SJSA1 (cell line): ENCODE measurements at places on chromosomes 12 and 14. TPM values are rescaled to one million over a fixed set of nuclear protein-coding genes. Genes with fewer than 3 reads are reported as not detected.

- H3K27ac ChIP-seq, result no peak overlapping the region
- H3K36me3 ChIP-seq, result no peaks in the 10 kb centered on the region
- no peak overlapping the region for H3K4me3 ChIP-seq
- H3K4me1 ChIP-seq, result no peaks in the 10 kb centered on the region
- H3K27me3 ChIP-seq, result no peaks in the 10 kb centered on the region; the same call in 1 of the 2 replicates
- DNase-seq, result no peak
Observed at GRCh38 chr14:21997300-21997699, 323.7 kb upstream of the OR4E1 start.

GRCh38 chr14:65170768-65171507 lies 68.6 kb upstream of the MAX start:
- no peaks in the 10 kb centered on the region for H3K36me3 ChIP-seq
- no peak overlapping the region for H3K27ac ChIP-seq
- H3K27me3 ChIP-seq, result no peaks in the 10 kb centered on the region
- H3K4me1 ChIP-seq, result no peaks in the 10 kb centered on the region

DNA sequence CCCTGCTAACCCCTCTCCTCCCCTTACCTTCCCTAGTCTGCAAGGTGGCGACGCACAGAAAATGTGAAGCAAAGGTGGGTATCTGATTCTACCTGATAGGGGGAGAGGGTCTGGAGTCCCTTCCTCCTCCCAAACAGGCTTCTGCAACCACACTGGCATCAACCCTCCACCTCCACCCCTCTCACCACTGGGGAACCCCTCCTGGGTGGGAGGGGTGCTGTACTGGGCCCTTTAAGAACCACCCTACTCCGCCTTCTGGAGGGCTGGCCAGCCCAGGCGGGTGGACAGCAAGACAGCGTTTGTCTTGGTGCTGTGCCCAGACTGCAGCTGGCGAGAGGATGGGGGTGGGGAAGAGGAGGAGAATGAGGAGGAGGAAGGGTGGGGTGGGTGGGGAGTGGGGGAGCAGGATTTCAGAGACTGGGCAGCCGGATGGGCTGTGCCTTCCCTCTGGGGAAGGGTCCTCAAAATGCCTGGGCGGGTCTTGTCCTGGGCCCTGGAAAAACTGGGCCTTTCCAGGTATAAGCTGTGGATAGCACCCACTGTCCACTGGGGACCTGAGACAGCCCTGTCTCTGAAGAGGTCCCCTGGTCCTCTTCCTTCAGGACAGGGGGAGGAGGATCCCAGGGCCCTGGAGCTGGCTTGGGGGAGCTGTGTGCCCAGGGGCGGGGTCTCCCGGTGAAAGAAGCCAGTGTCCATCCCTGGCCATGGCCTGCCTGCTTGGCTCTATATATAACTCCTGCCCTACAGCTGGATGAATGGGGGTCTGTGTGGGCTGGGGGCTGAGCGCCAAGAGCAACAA lies 2.8 kb downstream of the TNS2 start:
- DNase-seq, result peak; percentile 38
- H3K27me3 ChIP-seq, result no peaks in the 10 kb centered on the region
- H3K36me3 ChIP-seq, result no peaks in the 10 kb centered on the region

SLC10A1 gene
- not detected in 2 replicates for total RNA-seq

DNA sequence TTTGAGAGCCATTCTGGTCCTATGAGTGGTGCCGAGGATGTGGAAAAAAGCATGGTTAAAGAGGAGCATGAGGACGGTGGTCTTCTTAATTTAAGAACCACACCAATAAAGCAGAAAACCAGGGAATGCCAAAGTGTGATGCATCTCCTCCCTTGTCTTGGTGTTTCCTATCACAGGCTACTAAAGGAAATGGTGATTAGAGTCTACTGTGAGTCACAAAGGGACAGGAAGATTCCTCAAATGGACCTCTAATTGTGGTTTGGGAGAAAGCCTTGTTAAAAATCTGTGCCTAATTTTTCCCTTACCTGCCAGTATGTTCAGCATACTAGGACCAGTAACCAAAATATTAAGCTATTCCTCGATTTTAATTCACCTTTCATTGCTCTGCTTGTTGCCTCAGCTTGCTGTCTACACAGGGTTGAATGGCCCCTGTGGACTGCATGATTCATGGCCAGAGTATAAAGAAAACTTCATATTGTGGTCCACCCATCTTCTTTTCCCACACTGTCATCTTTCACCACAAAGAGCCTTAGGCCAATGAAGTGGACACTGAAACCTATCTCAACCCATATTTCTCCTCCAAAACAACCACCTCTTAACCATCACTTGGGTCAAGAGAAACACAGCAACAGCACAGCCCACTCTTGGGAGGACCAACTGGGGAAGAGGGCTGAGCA lies 38.8 kb downstream of the DIO2 start:
- peaks cover 17% of the 10 kb centered on the region for H3K4me1 ChIP-seq
- no peak for DNase-seq
- H3K27me3 ChIP-seq, result no peaks in the 10 kb centered on the region
- no peak overlapping the region for H3K4me3 ChIP-seq

AGAP2 gene
- 0.78 and 0.89 TPM in 2 replicates for total RNA-seq

GRCh38 chr12:70796989-70797388 lies 123.5 kb downstream of the PTPRR start:
- no peaks in the 10 kb centered on the region for H3K27me3 ChIP-seq
- H3K27ac ChIP-seq, result no peak overlapping the region
- no peak overlapping the region for H3K4me3 ChIP-seq
- no peaks in the 10 kb centered on the region for H3K36me3 ChIP-seq
- no peaks in the 10 kb centered on the region for H3K4me1 ChIP-seq

DNA sequence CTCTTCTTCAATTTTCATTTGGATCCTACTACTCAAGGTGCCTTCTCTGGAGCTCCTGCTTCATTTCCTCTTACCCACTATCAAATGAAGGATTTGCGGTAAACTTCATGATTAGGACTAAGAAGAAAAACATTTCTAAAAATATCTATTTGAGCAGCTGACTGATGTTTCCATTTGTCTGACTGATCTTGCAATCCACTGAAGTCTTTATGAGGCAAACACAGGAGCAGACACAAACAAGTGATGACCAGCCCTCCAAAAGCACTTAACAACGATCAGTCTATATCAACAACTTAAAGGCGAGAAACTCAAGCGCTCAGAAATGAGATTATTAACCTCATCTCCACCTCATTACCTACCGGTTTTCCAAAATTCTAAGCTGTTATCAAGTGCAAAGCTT lies 26.2 kb downstream of the OSBPL8 start:
- DNase-seq, result no peak
- H3K36me3 ChIP-seq, result no peaks in the 10 kb centered on the region
- no peaks in the 10 kb centered on the region for H3K4me1 ChIP-seq
- no peaks in the 10 kb centered on the region for H3K27me3 ChIP-seq
- H3K27ac ChIP-seq, result no peak overlapping the region

DNA sequence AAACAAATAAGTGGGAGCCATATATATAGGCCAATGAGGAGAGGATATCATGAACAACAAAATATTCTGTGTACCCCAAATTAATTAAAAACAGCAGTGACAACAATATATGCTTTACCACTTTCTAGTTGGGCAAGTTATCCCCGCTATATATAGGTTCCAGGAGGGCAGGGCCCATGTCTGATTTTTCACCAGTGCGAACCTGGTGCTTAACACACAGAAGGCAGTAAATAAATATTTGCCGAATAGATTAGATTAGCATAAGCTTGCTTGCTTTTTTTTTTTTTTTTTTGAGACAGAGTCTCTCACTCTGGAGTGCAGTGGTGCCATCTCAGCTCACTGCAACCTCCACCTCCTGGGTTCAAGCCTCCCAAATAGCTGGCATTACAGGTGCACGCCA lies 3.4 kb upstream of the MIP start:
- DNase-seq, result no peak
- no peak overlapping the region for H3K4me3 ChIP-seq
- no peaks in the 10 kb centered on the region for H3K27me3 ChIP-seq
- H3K4me1 ChIP-seq, result no peaks in the 10 kb centered on the region

GRCh38 chr14:60647081-60647836 lies 2.0 kb downstream of the SIX1 start:
- H3K27me3 ChIP-seq, result no peaks in the 10 kb centered on the region
- peaks cover 9% of the 10 kb centered on the region; the same call in 1 of the 2 replicates for H3K36me3 ChIP-seq
- DNase-seq, result no peak
- H3K4me1 ChIP-seq, result peaks cover 13% of the 10 kb centered on the region
- peak overlapping the region; percentile 68 for H3K4me3 ChIP-seq
- H3K27ac ChIP-seq, result peak overlapping the region; percentile 32; the same call in 1 of the 2 replicates

- H3K27me3 ChIP-seq, result no peaks in the 10 kb centered on the region
- no peak for DNase-seq
- H3K27ac ChIP-seq, result no peak overlapping the region
- no peak overlapping the region for H3K4me3 ChIP-seq
- H3K4me1 ChIP-seq, result peaks cover 10% of the 10 kb centered on the region
- H3K36me3 ChIP-seq, result no peaks in the 10 kb centered on the region
Observed at GRCh38 chr14:90659156-90659555, 157.1 kb downstream of the TTC7B start.

- no peak for DNase-seq
- H3K36me3 ChIP-seq, result no peaks in the 10 kb centered on the region
- H3K27me3 ChIP-seq, result 0 out of 2 replicates have a peak, but pooled peaks cover 2% of the 10 kb centered on the region
- no peaks in the 10 kb centered on the region for H3K4me1 ChIP-seq
- no peak overlapping the region for H3K27ac ChIP-seq
- no peak overlapping the region for H3K4me3 ChIP-seq
Observed at GRCh38 chr12:5809586-5809985, 135.5 kb downstream of the ANO2 start.

- no peak overlapping the region for H3K4me3 ChIP-seq
- DNase-seq, result no peak
- H3K27me3 ChIP-seq, result no peaks in the 10 kb centered on the region
- no peaks in the 10 kb centered on the region for H3K4me1 ChIP-seq
- H3K27ac ChIP-seq, result no peak overlapping the region
Observed at GRCh38 chr14:78356391-78356790, 186.2 kb downstream of the NRXN3 start.

SCYL2 gene
- 46.8 and 54.9 TPM in 2 replicates for total RNA-seq

GRCh38 chr14:64194404-64194803 lies 99.8 kb downstream of the ESR2 start:
- DNase-seq, result no peak
- peaks cover 6% of the 10 kb centered on the region; the same call in 1 of the 2 replicates for H3K36me3 ChIP-seq
- no peak overlapping the region for H3K4me3 ChIP-seq
- no peaks in the 10 kb centered on the region for H3K27me3 ChIP-seq
- H3K4me1 ChIP-seq, result peaks cover 31% of the 10 kb centered on the region

DNA sequence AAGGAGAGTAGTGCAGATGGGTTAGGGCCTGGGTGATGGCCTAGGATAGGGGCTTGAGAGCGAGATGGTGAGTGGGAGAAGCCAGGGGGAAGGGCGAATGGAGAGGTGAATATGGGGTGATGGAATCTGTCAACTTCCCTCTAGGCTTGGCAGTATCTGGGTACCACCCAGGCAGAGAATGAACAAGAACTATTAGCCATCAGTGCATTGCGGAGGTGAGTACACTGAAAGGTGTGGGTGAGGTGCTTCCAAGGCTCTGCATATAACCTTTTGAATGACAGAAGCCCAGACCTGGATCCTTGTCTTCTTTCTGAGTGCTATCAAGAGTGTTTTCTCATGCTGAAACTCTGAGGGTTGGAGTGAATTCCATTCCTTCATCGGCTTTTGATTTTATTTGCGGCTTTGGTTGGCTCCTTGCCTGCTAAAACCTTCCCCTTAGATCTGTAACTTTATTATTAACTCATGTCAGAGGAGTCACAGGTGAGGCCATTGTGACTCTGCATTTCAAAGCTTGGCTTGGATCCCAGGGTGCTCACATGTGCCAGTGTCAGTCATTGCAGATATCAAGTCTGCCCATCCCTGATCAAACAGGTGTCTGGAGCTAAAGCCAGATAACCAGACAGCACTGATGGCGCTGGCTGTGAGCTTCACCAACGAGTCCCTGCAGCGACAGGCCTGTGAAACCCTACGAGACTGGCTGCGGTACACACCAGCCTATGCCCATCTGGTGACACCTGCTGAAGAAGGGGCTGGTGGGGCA lies 18.6 kb downstream of the PEX5 start:
- peaks cover 43% of the 10 kb centered on the region for H3K36me3 ChIP-seq
- no peaks in the 10 kb centered on the region for H3K27me3 ChIP-seq
- no peaks in the 10 kb centered on the region for H3K4me1 ChIP-seq
- no peak overlapping the region for H3K4me3 ChIP-seq

DNA sequence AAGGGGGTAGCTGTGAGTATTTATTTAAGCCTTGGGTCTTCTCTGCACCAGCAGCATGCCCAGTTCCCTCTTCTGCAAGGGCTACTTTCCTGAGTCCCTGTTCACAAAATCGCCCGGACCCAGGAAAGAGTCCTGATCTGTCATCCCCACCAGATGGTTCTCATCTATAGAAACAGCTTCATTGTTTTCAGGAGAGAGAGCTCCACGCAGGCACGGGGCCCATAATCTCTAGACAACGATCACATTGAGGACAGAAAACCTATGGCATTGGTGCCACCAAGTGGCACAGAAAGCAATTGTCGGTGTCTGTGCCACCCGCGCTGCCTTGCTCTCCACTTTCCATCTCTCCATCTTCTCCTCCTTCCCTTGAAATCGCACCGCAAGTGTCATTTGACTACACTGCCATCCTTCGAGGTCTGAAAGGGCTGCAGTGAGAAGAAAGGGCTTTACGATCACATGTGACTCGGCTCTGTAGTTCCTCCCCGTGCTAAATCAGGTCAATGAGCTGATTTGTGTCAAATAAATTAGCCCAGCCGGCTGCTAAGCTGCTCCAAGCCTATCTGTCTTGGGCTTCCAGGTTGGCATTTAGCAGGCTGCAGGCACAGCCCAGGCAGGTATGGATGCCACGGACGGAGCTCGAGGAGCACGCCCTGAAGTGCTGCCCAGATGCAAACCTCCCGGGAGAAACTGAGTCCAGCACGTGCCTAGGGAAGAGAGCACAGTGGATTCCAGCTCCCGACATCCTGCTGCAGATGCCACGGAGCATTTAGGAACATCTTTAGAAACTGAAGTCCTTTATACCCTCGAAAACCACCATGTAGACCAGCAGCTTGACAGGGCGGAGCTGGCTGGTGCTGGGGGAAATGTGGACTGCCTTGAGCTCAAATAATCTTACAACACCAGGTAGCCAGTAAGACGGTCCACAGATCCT lies 28.8 kb downstream of the SPRING1 start:
- no peak overlapping the region for H3K4me3 ChIP-seq
- no peaks in the 10 kb centered on the region for H3K36me3 ChIP-seq
- peaks cover 15% of the 10 kb centered on the region for H3K27me3 ChIP-seq
- H3K4me1 ChIP-seq, result peaks cover 4% of the 10 kb centered on the region
- peak; percentile 55 for DNase-seq
- H3K27ac ChIP-seq, result no peak overlapping the region

TAS2R13 gene
- total RNA-seq, result 0.13 and 1.2 TPM in 2 replicates

- no peaks in the 10 kb centered on the region for H3K4me1 ChIP-seq
- no peak overlapping the region for H3K27ac ChIP-seq
- H3K36me3 ChIP-seq, result no peaks in the 10 kb centered on the region
- DNase-seq, result no peak
- H3K4me3 ChIP-seq, result no peak overlapping the region
Observed at GRCh38 chr12:132357623-132358186, 28.3 kb upstream of the GALNT9 start.

GRCh38 chr12:64070454-64070853 lies 151.6 kb downstream of the KICS2 start:
- H3K4me1 ChIP-seq, result peaks cover 8% of the 10 kb centered on the region; the same call in 1 of the 2 replicates
- DNase-seq, result no peak
- peaks cover 26% of the 10 kb centered on the region for H3K36me3 ChIP-seq
- no peak overlapping the region for H3K4me3 ChIP-seq
- H3K27ac ChIP-seq, result no peak overlapping the region

DNA sequence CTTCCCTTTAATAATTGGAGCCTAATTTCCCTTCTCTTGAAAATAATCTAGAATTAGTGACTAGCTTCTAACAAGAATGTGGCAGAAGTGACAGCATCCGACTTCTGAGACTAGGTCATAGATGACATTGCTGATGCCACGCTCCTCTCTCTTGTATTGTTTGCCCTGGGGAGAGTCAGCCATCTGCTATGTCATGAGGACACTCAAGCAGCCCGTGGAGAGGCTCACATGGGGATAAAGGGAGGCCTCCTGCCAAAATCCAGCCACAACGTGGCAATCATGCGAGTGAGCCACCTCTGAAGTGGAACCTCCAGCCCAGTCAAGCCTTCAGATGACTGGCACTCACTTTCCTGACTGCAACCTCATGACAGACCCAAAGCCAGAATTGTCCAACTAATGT lies 54.2 kb upstream of the LRRK2 start:
- H3K27ac ChIP-seq, result no peak overlapping the region
- no peak overlapping the region for H3K4me3 ChIP-seq

CLEC1B gene
- not detected in 2 replicates for total RNA-seq
